ENCODE measurements at places on chromosomes 7 and 10. TPM values are rescaled to one million over a fixed set of nuclear protein-coding genes. Genes with fewer than 3 reads are reported as not detected.

DENND2A gene
- 10.8 TPM for total RNA-seq

PCGF6 gene
- total RNA-seq, result 16.4 TPM

AKR1E2 gene
- total RNA-seq, result 4.6 TPM

SPDYE16 gene
- total RNA-seq, result 0.09 TPM

PLXDC2 gene
- 11.2 TPM for total RNA-seq

TMEM184A gene
- not detected for total RNA-seq

CC2D2B gene
- total RNA-seq, result 0.09 TPM

MDFIC gene
- total RNA-seq, result 15.9 TPM

ODAD2 gene
- 0.18 TPM for total RNA-seq

FAM200A gene
- total RNA-seq, result 5.9 TPM

EMX2 gene
- 1.1 TPM for total RNA-seq

HOXA10 gene
- 0.08 TPM for total RNA-seq

RBP4 gene
- total RNA-seq, result 1.9 TPM

GTF2I gene
- 109 TPM for total RNA-seq

MEPCE gene
- total RNA-seq, result 48.0 TPM

KCNIP2 gene
- total RNA-seq, result 1.2 TPM

IL2RA gene
- not detected for total RNA-seq

NPTX2 gene
- 2.5 TPM for total RNA-seq

IFIT2 gene
- 30.7 TPM for total RNA-seq

SAMD9 gene
- 18.3 TPM for total RNA-seq

ABCB8 gene
- 18.1 TPM for total RNA-seq

MKX gene
- 0.25 TPM for total RNA-seq

EVX1 gene
- total RNA-seq, result not detected

CACNA2D1 gene
- total RNA-seq, result 46.0 TPM

NEUROD6 gene
- not detected for total RNA-seq

LIPA gene
- 55.2 TPM for total RNA-seq

FAM180A gene
- 2.5 TPM for total RNA-seq

TLL2 gene
- total RNA-seq, result under 0.01 TPM

UNCX gene
- not detected for total RNA-seq

CCDC3 gene
- total RNA-seq, result 3.9 TPM

TSPAN33 gene
- not detected for total RNA-seq

TEX36 gene
- total RNA-seq, result 2.1 TPM

MPP7 gene
- total RNA-seq, result 2.7 TPM

GPER1 gene
- total RNA-seq, result 6.4 TPM
